ENCODE measurements at places on chromosomes 5 and 9.
A peak's percentile ranks its signal among the peaks of the same experiment; 100 is the strongest.

- DNase-seq = no peak
Measured at GRCh38 chr5:111929867-111930266, 172.9 kb upstream of the NREP start.

DNA sequence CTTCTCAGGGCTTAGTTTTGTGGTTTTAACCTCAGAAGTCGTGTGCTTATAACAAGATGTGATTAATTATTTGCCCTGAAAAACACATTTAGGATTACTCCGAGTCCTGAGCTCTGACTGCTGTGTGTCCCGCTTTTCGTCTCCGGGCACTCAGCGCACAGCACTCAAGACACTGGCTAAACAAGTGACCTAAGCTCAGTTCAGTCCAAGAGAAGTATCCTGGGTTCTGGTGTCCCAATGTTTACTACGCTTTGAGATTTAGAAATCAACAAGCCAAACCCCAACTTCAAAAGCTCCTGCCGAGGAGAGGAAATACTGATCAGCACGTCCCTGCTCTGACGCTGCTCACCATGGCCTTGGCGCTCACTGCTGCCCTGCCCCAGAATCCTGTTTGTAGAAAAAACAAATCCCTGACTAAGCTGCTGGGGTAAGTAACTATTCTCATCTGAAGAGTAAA is 53.2 kb downstream of the IPPK start:
- no peak for DNase-seq

DNA sequence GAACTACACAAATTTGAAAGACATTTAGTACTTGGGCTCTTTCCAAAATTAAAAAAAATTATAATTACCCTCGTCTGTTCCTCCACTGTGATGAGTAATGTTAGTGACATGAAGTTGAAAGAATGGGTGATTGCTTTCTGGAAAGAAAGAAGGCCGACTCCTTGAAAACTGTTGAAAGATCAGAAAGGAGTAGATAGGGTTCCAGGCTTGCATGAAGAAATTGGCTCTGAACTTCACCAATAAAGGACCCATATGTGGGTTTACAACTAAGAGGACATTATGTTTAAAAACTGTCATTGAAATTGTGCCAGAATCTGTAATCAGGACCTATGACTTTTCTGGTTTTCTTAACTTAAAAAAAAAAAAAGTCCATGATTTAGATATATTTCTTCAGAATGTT is 20.7 kb upstream of the MOCS2 start:
- no peak for DNase-seq

GRCh38 chr9:77488439-77489126 is 159.5 kb downstream of the GNA14 start:
- no peak for DNase-seq

DNA sequence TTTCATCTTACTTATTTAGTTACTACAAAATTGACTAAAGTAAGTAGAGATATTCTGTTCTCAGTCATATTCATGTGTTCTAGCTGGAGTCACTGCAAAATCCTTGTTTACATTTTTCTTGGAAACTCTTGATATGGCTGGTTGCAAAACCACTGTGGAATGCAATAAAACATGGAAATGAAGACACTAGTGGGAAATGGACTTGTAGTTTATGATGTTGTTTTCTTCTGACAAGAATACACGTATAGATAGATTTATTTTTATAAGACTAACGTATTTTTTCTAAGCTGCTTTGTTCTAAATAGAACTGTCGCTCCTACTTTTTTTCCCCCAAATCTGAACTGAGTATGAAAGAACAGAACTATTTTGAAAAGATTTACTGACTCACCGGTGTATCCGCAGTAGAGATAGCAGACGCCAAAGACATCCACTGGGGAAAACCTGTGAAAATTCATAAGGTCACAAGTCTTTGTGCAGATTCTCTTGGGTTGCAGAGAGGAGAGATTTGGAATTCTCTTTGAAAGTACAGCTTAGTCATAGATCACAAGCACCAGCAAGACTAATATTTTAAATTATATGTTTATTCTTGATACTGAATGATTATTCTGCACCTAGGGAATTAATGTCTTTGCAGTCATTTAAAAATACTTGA is 119.6 kb upstream of the TAF11L2 start:
- no peak for DNase-seq

- no peak for DNase-seq
Measured at GRCh38 chr9:75186767-75187380, 98.6 kb downstream of the OSTF1 start.

DNA sequence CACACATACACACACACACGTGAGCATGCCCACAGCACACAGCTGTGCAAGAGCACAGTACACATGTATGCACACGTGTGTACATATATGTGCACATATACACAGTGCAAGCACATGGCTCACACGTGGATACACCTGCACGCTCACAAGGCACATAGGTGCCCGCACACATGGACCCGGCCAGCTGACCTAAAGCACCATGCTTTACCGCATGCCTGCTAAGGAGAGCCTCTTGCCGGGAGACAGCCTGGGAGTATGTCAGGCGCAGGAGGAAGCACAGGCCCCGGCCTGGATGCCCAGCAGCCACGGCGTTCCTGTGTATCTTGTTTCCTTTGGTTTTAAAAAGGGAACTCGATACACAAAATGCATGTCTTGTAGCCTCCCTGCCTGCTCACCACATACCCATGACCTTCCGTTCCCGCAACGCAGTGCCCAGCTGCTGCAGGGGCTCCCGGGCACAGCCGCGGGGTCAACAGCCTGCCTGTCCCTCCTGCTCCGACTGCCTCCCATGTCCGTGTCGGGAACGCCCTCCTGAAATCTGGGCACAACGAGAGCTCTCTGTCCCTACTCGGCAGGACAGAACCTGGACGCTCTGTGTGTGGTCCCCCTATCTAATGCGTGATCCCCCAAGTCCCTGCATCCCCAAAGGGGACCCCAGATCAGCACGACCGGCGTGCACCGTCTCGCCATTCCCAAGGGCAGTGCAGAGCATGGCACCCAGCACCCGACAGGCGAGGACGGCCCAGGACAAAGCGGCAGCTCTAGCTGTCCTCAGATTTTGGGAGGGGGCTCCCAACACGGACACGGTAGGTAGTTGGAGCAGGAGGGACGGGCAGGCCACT is 3.6 kb downstream of the SLC12A7 start:
- DNase-seq = no peak

DNA sequence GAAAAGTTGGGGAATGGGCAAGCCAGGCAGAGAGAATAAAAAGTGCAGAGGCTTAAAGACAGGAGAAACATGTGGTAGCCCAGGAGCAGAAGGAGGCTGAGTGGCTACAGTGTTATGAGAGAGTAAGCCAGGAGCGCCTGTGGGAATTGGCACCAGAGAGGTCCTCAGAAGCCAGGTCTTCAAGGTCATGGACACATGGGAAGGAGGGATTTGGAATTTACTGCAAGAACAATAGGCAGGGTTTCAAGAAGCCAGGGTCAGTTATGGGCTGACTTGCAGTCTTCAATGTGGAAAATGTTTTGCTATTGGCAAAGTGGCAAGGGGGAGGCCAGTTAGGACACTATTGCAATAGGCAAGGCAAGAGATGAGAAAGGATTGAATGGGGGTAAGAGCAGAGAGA is 29.3 kb downstream of the ERAP1 start:
- no peak for DNase-seq

- no peak for DNase-seq
Measured at GRCh38 chr5:134432174-134432573, 20.5 kb upstream of the CDKN2AIPNL start.

DNA sequence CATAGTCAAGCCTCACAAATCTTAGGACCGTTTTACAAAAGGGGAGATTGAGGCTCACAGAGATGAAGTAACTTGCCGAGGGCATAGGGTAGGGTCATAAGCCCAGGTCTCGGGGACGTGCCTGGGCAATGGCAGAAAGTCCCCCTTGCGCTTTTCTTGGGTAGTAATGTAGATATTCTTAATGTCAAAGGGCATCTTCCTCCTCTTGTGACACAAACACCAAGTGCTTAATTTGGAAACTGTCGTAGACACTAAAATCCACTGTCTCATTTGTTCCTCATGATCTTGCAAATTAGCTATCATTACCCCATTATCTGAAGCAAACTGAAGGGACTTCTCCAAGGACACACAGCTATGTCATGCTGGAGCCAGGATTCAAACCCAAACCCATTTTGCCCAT is 180.8 kb downstream of the GAS1 start:
- no peak for DNase-seq

- no peak for DNase-seq
Measured at GRCh38 chr5:104048231-104048630, 485.6 kb upstream of the NUDT12 start.

GRCh38 chr5:3375586-3376311 is 219.9 kb upstream of the IRX1 start:
- DNase-seq = no peak

DNA sequence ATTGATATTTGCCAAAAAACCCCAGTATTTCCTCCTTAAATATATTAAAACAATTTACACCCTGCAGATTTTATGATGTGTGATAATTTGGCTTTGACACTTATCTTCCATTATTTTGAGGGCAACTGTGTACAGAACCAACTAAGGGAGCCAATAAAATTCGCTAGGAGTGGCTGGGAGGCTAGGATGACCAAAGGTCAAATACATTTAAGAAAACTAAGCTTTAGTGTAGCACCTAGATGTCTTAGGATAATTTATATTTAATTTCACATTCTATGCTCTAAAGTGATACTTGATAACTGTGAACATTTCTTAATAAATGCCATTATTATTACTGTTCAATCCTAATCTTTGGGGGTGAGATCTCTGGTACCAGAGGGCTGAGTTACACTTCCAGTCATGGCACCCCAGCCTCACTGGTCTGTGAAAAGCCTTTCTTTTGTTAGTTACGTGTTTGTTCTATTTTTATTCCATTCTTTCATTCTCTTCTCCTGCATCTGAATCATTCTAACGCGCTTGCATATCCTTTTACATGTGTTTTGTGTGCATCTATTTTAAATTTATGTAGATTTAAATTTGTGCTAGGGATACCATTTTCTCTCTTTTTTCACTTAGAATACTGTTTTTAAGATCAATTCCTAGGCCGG is 19.1 kb downstream of the MSANTD3 start:
- no peak for DNase-seq

DNA sequence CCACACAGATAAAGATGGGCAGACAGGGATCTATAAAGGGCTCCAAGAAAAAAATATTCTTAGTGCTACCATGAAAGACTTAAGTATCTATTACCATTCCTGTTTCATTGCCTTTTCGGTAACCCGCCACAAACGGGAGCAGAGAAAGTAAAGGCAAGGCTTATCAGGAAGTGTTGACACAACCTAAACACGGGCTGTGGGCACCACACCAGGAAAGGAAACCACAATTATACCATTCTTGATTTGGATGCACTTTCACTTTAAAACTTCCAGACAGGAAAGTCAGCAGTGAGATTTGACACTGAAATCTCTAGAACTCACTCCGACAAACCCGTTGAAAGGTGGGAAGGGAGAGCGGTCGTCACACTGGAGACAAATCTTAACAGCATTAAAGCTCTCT is 6.5 kb downstream of the TLE1 start:
- DNase-seq = no peak

DNA sequence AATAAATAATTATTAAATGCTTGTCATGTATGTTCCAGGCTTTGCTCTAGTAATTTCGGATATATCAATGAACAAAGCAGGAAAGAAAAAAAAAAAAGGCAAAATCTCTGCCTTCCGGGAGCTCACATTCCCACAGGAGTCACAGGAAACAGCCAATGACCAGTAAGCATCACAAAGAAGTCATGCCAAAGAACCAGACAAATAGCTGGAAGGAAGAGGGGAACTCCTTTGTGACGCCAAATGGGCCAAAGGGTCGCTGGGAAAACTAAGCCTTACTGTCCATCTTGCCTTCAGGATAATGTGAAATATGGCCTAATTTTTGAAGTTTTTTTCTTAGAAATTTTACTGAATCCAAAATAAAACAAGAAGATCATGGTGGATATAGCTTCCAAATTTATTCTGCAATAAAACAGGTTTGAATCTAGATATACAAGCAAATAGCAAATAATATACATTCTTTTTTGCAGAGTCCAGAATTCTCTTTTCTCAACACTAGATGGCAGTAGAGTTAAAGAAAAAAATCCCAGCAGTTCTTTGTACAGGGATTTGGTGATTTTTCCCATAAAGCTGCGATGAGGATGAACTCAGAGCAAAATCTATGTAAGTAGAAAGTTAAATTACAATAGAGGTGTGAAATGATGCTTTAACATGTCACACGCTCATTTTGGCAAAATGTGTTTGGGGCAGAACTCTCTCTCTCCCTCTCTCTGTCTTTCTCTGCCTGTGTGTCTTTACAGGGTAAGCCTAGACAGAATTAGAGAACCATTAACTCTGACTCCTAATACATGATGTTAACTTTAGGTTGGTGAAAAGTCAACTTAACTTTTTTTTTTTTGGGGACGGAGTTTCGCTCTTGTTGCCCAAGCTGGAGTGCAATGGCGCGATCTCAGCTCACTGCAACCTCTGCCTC is 60.0 kb upstream of the TUT7 start:
- no peak for DNase-seq

- peak; percentile 63 for DNase-seq
Measured at GRCh38 chr5:129904667-129905472, 605 bp downstream of the CHSY3 start.

- DNase-seq = no peak
Measured at GRCh38 chr9:12544700-12545099, 148.5 kb upstream of the TYRP1 start.

GRCh38 chr5:171773106-171773505 is 12.5 kb upstream of the SMIM23 start:
- DNase-seq = no peak

DNA sequence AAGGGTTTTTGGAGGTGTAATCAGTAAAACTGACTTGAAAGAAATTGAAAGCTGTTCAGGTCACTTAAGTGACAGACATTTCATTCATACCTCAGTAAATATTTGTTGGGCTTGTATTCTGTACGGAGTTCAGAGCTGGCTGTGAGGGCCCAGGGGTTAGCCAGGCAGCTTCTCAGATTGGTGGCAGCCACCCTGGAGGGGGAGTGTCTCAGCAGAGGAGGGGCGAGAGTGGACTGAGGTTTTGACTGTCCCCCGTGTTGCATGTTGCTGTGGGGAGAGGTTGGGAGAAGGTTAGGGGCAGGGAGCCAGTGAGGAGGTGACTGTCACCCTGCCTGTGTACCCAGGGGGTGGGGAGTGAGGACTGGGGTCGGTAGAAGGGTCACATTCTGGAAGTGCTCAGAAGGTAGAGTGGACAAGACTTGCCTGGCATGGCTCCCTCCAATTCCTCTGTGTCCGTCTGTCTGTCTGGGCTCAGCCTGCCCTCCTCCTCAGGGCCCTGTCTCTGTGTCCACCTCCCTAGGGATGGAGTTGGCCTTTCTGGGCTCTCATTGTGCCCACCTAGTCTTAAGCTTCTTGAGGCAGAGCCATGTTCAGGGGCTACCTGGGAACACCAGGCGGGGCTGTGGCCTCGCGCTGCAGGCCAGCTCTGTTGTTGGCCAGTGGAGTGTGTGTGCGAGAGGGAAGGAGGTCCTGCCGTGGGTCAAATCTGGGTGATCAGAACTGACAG is 4.4 kb downstream of the PHF2 start:
- peak; percentile 59 for DNase-seq

GRCh38 chr9:121576281-121577075 is 75.0 kb upstream of the DAB2IP start:
- no peak for DNase-seq

GRCh38 chr9:134661299-134661698 is 19.7 kb downstream of the COL5A1 start:
- DNase-seq = peak; percentile 56

Measured in suprapubic skin (tissue), 4 donors.